ENCODE measurements at places on chromosomes 1 and 21.
A peak's percentile ranks its signal among the peaks of the same experiment; 100 is the strongest.

DNA sequence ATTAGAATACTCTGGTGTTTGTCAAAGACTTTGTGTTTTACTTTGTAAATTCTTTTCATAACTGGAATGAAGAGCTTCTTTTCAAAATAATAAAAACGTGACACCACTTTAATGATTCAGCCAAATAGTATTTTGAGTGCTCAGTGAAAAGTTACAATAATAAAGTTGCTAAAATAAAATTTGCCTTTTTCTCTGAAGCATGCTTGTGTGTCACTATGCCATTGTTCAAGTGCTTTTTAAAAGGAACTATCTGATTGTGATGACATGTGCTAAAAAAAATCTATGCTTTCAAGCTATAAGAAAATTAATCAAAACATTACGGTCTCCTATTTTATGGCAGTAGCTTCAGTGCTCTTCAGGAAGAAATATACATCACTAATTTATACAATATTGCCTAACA is 1290.5 kb upstream of the B3GALT2 start:
- H3K4me1 ChIP-seq, result no peaks in the 10 kb centered on the region
- H3K27ac ChIP-seq, result no peak overlapping the region
- no peaks in the 10 kb centered on the region for H3K36me3 ChIP-seq
- no peaks in the 10 kb centered on the region for H3K27me3 ChIP-seq
- DNase-seq, result no peak

GRCh38 chr1:92324784-92325183 is 25.9 kb downstream of the RPAP2 start:
- H3K4me1 ChIP-seq, result no peaks in the 10 kb centered on the region
- H3K27ac ChIP-seq, result no peak overlapping the region
- H3K27me3 ChIP-seq, result no peaks in the 10 kb centered on the region
- H3K36me3 ChIP-seq, result peaks cover 66% of the 10 kb centered on the region

DNA sequence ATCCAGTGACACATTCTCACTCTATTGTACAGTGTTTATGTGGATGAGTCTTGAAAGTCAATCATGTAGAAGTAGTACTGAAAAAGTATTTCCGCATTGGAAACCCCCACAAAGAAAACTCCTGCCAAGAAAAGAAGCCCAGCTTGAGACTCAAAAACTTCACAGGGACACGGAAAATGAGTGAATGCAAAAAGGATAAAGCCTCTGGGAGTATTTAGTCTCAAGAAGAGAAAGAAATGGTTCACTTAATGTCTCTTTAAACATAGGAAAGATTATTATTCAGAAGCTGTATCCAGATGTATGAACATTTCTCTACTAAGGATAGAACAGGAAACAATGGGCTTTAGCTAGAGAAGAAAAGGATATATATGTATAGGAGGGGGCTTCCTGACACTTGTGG is 304.5 kb downstream of the BARHL2 start:
- no peak overlapping the region for H3K27ac ChIP-seq
- H3K36me3 ChIP-seq, result no peaks in the 10 kb centered on the region
- H3K4me3 ChIP-seq, result no peak overlapping the region
- no peaks in the 10 kb centered on the region for H3K27me3 ChIP-seq

DNA sequence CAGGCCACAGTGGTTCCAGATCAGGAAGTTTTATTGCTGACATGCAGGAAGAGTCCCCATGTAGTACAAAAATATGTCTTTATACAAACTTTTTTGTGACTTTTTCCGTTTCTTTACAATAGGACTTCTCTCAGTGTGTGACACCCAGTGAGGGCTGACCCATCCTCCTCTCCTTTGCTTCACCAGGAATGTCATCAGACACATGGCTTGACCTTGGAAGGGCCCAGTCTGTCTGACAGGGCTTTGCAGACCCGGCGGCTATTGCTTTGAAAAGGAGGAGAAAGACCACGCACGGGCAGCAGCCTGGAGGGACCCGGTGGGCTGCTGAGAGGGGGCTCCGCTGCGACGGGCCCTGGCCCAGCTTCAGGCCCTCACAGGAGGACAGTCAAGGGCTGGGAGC is 16.2 kb upstream of the EVA1B start:
- H3K36me3 ChIP-seq, result peaks cover 19% of the 10 kb centered on the region
- H3K27me3 ChIP-seq, result no peaks in the 10 kb centered on the region
- H3K4me1 ChIP-seq, result no peaks in the 10 kb centered on the region
- H3K27ac ChIP-seq, result no peak overlapping the region
- no peak for DNase-seq
- no peak overlapping the region for H3K4me3 ChIP-seq

DNA sequence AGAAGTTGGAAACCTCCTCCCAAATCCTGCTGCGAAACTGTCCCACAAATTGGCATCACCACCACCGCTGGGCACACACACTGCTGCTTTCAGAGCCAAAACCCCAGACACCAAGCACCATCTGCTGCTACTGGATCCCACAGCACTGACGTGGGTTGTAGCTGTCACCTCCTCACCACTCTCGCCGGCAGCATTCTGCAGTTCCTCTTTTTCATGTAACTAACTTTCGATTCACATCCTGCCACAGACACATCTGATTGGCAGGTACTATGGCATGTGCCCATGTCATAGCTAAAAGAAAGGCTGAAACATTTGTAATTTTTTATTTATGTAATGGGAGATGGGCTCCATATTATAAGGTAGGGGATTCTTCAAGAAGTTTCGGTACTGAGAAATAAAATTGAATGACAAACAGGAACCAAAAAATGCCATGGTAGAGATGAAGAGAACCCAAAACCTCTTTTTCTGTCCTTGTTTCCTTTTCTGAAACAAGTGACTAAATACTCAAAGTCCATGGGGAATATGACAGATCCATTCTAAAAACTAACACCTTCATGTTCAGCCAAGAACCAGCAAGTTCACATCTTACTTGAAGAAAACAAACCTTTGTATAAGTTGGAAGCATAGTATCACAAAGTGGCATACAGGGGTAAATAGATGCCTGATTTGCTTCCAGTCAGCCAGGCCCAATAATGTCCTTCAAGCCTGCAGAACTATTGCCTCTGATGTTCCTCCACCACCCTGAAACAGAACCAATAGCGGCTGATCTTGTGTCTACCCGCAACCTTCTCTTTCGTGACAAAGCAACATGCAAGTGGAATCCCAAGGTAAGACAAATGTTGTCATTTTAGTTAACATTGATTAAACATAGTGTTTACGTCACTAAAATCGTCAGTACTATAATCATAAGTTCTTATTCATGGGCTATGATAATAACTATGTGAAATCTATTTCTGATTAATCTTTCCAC is 26.6 kb upstream of the RGS13 start:
- no peaks in the 10 kb centered on the region for H3K36me3 ChIP-seq
- peak overlapping the region; percentile 51 for H3K4me3 ChIP-seq
- no peaks in the 10 kb centered on the region for H3K27me3 ChIP-seq
- peak overlapping the region; percentile 85 for H3K27ac ChIP-seq

DNA sequence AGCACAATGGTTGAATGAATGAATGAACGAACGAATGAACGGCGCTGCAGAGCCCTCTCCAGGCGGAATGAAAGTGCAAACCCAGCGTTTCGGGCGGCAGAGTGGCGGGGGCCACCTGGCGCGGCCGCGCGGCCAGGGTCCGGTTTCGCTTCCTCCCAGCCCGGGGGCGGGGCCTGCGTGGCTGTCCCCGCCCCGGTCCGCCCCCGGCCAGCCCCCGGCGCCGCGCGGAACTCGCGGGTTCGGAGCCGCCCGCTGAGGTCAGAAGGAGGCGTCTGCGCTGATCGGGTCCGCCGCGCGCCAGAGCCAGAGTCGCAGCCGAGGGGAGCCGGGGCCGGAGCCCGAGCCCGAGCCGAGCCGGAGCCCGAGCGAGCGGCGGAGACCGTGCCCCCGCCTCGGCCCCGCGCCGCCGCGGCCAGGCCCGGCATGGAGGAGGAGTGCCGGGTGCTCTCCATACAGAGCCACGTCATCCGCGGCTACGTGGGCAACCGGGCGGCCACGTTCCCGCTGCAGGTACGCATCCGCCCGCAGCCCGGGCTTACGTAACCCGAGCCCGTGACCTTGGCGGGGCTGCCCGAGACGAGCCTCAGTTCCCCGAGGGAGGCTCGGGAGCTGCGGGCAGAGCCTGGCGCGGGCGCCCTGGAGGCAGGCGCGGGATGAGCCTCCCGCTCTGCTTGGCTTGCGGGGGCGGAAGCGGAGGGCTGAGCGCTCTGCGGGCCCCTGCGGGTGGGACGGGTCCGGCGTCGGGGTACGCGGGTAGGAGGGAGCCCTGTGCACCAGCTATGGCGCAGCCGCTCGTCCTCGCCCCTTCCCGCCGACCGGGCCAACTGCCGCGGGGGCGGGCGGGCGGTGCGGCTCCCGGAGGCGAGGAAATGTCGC is at the start of gene PDXK:
Gene PDXK, plus strand, starts transcription at position 258 of the 876 bp plus-strand sequence. Its CDS starts 166 bp downstream, at position 424.
- H3K27me3 ChIP-seq, result no peaks in the 10 kb centered on the region
- peak within 1 kb of the TSS; percentile 91 for H3K4me3 ChIP-seq
- peaks cover 13% of the 10 kb centered on the region for H3K36me3 ChIP-seq

DNA sequence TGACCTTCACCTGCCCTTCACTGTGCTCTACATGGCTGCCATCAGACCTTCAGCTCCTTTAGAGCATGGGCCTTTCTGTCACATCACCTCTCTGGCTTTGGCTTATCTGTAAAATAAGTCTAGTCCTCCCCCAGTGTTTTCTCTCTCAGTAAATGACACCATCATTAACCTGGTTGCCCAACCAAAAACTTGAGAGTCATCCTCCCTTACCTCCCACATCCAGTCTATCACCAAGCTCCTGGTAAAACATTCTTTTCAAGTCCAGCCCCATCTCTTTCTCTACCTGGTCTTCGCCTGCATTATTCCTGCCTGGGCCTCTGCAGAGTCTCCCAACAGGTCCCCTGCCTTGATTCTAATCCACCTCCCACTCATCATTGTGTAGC is 13.1 kb downstream of the SLC26A9 start:
- H3K27ac ChIP-seq, result no peak overlapping the region
- H3K27me3 ChIP-seq, result peaks cover 25% of the 10 kb centered on the region
- no peaks in the 10 kb centered on the region for H3K4me1 ChIP-seq
- no peak for DNase-seq
- no peak overlapping the region for H3K4me3 ChIP-seq
- no peaks in the 10 kb centered on the region for H3K36me3 ChIP-seq

- DNase-seq, result no peak
- H3K27ac ChIP-seq, result no peak overlapping the region
- no peaks in the 10 kb centered on the region for H3K36me3 ChIP-seq
- H3K4me1 ChIP-seq, result no peaks in the 10 kb centered on the region
- H3K4me3 ChIP-seq, result no peak overlapping the region
Measured at GRCh38 chr1:83531521-83532309, 467.2 kb downstream of the TTLL7 start.

GRCh38 chr1:1893291-1893985 is 2.6 kb upstream of the GNB1 start:
- H3K27me3 ChIP-seq, result no peaks in the 10 kb centered on the region
- no peak overlapping the region for H3K4me3 ChIP-seq
- H3K36me3 ChIP-seq, result no peaks in the 10 kb centered on the region
- H3K27ac ChIP-seq, result no peak overlapping the region
- DNase-seq, result no peak
- peaks cover 22% of the 10 kb centered on the region for H3K4me1 ChIP-seq

GRCh38 chr21:37176716-37177115 is 90.4 kb downstream of the VPS26C start:
- H3K27me3 ChIP-seq, result no peaks in the 10 kb centered on the region
- H3K27ac ChIP-seq, result no peak overlapping the region
- H3K36me3 ChIP-seq, result peaks cover 89% of the 10 kb centered on the region
- no peaks in the 10 kb centered on the region for H3K4me1 ChIP-seq

Data from DND-41 (cell line).